Renal cortex interstitium (tissue), 15 donors: ENCODE measurements at places on chromosomes 11 and 22.

DNA sequence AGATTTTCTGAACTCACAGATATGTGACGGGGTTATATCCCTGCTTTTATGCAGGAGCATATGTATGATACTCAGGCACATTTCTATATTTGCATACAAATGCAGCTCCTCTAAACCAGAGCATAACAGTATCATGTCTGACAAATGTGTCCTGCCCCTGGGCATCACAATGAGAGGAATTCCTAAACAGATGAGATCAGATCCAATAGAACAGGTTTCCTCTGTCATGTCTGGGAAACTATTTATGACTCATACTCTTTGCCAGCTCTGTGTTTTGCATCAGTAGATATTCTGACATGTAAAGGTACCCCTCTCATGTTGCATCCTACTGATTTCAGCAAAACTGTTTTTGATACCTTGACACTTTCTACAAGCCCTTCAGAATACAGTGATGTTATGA is 29.4 kb downstream of the SYT9 start:
- no peak for DNase-seq

- DNase-seq = no peak
Observed at GRCh38 chr22:32994041-32994830, 63.9 kb downstream of the SYN3 start.

DNA sequence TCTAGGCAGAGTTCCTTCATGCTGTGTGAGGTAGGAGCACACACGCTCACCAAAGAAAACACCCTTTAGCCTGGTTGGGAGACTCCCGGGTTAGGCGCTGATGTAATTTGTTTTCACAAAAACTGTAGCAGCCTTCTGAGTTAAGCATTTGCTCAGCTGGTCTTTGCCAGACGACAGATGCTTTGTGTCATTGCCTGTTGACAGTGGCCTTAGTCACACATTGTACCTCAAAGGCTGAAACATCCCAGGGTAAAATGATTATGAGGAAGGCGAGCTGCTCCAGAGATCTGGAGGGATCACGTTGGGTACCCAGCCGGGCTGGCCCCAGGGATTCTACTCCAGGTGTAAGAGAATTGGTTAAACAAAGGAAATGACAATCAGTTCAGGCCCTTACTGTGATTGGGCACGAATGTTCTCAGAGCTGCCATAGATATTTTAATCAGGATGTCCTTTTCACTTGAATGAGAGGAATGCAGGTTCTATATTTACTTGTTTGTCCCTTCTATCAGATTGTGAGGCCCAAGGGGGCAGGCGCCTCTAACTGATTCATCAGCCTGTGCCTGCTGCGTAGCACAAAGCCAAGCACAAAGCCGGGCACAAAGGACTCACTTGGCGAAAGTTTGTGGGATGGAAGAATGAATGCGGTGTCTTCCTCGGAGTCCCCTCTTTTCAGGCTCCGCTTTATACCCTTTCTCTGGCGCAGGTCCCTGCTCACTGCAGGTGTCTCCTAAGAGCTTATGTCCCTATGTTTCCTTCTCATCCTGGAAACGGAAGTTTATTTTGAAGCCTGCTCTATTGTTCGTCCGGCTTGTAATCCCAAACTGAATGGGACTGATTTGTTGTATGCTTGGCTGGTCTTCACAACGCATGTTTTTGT is 47.1 kb downstream of the ADM start:
- peak; percentile 83 for DNase-seq

DNA sequence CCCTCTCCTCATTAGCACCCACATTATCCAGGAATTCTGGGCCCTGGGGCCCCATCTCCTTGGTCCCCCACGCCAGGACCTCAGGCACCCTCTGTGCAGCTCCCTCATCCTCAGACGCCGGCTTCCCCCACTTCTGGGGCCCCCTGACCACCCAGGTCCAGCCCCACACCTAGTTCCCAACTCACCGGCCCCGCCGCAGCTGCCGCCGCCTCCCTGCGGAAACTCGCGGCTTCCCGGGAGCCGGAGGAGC is at the start of gene PCSK7:
PCSK7 (minus strand) TSS at position 232 of the 250 bp plus-strand sequence. CDS start 2,229 bp downstream, outside the sequence.
- DNase-seq = no peak

DNA sequence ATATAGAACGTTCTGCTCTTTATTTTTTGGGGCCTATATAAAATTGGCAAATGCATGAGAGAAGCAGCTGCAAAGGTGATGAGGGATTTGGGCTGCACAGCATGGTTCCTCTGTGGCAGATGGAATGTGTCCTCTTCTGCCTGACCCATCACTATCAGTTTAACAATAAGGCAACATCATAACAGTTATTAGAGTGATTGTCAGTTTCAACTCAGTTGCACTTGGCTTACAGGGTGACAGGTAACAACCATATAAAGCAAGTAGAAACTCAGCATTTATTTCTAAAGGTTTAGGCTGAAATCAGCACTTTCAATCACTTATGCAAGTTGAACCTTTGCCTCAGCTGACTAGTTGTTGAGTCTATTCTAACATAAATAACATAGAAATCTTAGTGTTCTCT is 935.4 kb upstream of the CHORDC1 start:
- DNase-seq = no peak

GRCh38 chr22:30390974-30391691 is 3.9 kb upstream of the RNF215 start:
- DNase-seq = peak; percentile 63

DNA sequence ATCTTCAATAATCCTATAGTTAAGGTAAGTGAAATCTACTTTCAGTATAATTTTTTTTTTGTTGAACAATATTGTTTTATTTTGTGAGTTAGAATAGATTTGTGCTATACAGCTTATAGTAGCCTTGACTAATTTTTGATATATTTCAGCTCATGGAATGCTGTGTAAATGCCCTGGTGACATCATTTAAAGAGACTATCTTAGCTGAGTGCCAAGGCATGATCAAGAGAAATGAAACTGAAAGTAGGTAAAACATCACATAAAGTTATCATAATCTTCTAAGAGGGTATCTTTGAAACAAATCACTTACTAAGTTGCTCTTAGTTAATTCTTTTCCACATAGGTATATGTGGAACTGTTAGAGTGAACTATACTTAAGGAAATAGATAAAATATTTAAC is 51.4 kb upstream of the ACAT1 start:
- no peak for DNase-seq

DNA sequence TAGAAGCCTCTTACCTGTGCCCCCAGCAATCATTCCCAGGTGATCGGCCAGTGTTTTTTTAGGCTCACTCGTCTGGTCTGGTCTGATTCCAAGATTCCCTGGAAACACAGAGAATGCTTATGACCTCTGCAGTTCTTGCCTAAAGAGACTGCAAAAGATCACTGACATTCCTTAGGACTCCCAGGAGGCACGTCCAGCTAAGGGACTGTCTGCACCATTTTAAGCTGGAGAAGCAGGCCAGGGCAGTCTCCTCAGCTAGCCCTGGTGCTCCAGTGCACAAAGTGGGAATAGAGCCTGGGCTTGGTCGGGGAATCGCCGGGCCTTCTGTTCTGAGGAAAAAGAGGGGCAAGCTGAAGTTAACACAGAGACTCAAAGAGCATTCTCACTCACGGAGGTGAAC is 4.8 kb downstream of the CYB5R2 start:
- DNase-seq = no peak

DNA sequence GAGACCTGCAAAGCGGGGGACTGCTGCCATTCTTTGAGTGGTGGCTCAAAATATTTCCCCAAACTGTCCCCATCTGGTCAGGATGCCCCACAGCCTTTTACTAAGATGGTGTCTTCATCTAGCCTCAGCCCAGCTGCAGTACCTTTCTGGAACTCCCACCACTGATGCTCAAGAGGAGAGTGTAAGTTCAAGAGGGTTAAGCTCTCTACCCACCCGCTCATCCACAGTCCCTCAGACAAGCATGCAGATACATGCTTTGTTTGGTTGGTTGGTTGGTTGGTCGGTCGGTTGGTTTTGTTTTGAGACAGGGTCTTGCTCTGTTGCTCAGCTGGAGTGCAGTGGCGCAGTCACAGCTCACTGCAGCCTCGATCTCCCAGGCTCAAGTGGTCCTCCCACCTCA is 14.5 kb upstream of the CAVIN3 start:
- DNase-seq = no peak

GRCh38 chr22:48827268-48827846 is 1000.3 kb downstream of the BRD1 start:
- DNase-seq = no peak

DNA sequence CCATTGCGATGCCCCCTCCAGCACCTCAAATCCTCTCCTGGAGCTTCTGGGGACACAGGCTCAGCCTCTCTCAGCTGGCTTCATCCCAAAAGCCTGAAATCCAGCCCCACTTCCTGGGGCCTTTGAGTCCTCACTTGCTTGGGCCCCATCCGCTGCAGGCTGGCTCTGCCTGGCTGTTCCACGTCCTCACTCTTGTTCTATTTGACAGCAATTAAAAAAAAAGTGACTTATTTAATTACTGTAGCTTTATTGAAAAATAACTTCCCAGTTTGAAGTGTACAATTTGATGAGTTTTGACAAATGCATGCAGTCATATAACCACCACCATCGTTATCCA is 27.2 kb downstream of the PARVG start:
- DNase-seq = no peak

DNA sequence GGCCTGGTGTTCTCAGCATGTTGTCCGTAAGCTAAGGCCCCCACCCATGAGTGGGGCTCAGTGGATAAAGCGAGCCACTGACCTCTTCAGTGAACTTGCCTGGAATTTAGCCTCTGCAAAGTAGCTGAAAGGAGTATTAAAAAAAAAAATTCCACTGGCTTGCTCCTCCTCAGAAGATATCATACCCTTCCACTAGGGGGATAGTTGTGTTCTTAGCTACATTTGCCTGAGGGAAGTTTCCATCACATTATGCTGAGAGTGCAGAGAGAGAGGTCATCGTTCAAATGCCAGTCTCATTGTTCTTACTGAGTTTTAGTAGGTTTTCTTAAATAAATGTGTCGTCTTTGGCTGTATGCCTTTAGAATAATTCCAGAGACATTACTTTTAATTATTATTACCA is 879.7 kb downstream of the JRKL start:
- no peak for DNase-seq

DNA sequence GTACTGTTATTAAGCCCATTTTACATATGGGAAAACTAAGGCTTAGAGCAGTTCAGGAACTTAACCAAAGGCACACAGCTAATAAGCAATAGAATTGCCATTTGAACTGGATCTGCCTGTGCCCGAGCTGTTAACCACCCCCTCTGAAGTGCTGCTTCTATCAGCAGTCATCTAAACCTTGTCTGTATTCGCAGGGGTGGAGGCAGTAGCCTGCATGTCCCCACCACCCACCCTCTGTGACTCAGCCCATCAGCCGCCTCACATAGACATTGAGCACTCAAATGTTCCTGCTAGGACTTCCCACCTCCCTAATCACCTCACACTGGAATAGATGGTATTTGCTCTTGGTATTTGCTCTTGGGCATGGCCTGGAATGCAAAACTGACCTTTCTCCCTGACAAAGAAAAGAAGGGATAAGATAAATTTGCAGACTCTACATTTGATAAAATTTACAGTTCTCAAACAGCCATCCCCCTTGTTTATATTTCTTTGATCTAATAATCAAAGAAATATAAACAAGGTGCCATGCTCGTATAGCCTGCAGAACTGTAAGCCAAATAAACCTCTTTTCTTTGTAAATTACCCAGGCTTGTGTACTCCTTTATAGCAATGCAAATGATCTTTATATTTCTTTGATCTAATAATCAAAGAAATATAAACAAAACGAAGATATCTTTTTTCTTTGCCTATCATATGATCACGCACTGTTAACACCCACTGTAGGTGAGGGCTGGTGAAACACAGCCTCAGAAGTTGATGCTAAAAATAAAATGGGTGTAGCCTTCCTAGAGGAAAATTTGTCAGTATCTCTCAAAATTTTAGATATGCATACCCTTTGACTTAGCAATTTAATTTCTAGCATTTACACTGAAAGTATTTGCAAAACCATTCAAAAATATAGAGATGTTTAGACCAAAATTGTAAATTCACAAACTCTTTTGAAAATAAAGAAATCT is 15.9 kb downstream of the DKK3 start:
- DNase-seq = no peak

DNA sequence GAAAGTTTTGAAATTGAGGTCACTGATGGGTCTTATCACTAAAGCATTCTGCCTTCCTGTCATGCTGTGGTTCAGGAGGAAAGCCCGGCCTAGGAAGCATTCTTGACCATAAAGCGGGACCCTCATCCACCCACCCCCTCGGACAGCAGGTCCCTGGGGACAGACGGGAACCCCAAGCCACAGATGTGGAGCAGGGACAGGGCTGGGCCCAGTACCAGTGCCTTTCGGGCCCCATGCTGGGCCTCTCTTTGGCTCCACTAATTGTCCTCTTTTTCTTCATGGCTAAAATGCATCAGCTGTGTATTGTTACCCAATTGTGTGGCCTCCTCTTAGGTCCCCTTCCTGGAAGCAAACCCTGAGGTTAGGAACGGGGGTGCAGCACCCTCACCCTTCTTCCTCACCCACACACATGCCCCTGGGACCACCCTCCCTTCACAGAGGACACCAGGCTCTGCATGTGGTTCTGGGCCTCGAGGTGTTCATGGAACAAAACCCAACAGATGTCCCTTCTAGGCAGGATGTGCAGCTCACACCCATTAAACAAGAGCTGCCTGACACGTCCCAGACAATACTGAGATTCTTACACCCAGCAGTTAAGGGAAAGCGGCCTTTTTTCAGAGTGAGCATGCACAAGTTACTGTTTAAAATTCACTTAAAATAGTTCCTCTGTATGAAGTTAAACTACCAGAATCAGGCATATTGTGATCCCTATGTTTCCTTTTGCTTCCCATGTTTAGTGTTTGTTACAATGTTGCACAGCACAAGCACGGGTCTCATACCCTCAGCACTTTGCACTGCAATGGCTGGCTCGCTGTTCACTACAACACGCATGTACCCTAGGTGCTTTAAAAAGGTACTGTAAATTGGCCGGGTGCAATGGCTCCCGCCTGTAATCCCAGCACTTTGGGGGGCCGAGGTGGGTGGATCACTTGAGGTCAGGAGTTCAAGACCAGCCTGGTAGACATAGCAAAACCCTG is 807.6 kb downstream of the BRD1 start:
- no peak for DNase-seq

- DNase-seq = no peak
Observed at GRCh38 chr11:62556108-62556874, 9.7 kb upstream of the AHNAK start.

DNA sequence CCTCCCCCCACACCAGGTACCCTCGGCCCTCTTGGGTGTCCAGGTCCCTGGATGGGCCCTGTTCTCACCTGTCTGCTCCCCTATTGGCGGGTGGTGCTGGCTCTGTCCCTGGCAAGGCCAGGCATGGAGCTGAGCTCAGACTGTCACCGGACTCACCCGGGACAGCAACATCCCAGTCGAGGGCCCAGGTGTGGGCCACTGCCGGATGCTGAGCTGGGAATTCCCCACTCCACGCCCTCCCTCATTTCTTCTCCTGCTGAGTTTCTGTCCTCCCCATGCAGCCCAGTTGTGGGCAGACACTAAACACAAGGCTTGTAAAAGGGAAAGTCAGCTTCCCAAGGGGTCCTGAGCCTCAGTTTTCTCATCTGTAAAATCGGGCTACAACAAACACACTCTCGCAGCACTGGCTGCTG is 2.0 kb upstream of the AP5B1 start:
- DNase-seq = no peak

DNA sequence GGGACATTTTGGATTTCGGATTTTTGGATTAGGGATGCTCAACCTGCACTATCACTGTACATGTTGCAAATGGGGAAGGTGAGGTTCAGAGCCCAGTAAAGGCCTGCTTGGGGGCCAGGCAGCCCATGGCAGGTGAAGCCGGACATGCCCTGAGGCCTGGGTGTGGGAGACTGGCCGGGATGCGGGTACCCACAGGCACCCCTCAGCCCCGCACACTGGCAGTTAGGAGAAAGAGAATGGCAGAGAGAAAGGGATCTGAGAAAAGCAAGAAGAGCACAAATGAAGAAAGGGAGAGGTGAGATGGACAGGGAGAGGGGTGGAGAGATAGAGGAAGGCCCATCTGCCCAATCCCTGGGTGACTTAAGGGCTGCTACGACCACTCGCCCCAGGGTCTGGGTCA is 52.8 kb downstream of the SCGB1A1 start:
- DNase-seq = no peak
